ENCODE measurements at places on chromosomes 13 and 19.
A peak's percentile ranks its signal among the peaks of the same experiment; 100 is the strongest.

GRCh38 chr19:17075035-17075863 lies at the start of the genes HAUS8 and MYO9B:
TSS of gene HAUS8 (minus strand) at chr19:17075452. CDS start at chr19:17075422, 30 bp downstream.
TSS of gene MYO9B (plus strand) at chr19:17075777. CDS start at chr19:17101718, 25,941 bp downstream.
- peak; percentile 99 for DNase-seq

DNA sequence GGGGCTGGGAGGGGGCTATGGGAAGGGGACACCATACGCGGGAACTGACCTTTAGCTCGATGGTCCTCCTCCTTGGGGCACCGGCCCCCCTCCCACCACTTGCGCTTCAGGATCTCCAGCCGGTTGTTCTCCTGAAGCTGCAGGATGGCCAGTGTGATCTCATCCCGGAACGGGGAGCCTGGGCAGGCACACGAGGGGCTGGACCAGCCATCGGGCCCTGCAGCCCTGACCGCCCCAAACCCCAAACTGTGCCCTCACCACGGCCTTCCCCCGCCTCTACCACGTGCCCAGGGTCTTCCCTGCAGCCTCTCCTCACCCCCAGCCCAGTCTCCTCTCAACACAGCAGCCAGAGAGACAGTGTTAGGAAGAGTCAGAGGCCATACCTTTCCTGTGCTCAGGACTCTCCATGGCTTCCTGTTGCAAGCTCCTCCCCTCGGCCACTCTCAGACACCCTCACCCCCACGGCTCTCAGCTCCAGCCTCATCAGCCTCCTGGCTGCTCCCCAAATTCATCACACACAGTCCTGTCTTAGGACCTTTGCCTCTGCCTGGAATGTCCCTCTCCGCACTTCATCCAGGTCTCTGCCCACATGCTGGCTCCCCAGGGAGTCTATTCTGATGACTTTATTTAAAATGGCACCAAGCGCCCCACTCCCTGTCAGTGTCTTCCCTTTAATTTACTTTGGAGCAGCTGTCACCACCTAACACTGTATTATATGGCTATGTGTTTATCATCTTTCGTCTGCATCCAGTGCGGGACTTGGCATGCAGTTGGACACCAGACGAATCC lies 9.7 kb upstream of the ATP1A3 start:
- no peak for DNase-seq

- DNase-seq: no peak
Measured at GRCh38 chr13:23642110-23642509, 71.9 kb downstream of the TNFRSF19 start.

- DNase-seq: no peak
Measured at GRCh38 chr13:88472316-88472715, 801.1 kb downstream of the SLITRK5 start.

- DNase-seq: no peak
Measured at GRCh38 chr13:20911037-20911436, 8.5 kb upstream of the XPO4 start.

DNA sequence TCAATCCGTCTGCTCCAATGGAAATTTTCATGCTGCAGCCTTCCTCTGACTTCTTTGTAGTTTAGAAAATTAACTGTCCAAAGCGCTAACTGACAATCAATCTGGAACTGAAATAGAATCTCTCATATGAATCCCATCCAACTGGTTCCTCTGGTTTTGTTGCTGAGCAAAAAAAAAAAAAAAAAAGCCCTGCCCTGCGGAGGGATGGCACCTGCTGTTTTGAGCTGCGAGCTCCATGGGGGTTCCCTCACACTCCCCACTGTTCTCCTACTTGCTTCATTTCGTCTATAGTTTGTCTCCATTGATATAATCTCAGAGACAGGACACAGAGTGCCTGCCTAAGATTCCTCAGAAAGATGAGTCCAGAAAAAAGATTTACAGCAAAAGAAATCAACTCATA lies 33.4 kb downstream of the FAAP24 start:
- DNase-seq: no peak

DNA sequence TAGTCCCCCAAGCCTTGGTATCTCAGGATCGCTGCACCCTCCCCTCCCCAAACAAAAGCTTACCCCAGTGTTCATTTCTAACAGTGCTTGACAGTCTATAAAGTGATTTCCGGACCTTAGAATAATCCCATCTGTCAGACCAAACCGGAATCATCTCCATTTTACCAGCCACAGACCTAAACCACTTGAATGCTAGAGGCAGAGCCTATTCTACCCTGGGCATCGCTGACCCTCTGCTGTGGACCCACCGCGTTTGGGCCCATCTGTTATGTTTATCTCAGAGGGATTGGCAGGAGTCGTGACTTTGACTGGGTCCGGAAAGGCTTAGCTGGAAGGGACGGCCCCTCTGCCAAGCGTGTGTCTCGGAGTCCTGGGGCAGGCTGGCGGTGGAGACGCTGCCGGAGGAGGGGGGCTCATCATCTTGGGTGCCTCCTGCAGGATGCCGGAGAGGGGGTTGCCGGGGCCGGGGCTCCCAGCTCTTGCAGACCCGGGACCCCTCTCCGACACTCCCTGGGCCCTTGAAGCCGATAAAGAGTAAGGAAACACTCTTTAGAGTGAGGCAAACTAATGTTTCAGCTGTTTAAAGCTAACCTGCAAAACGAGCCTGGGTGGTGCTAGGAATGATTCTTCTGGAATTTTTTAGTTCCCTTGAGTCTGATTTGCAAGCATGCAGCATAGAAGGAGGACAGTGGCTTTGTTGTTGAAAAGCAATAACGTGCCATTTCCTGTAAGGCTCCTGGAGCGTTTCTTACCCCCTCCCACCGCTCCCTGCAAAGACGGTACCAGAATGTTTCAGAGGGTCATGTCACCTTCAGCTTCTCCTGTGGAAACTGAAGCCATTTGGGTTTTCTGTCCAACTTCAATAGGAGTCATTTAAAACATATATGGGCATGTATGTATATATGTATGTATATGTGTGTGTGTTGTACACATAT lies 1.3 kb downstream of the SLC25A42 start:
- DNase-seq: no peak

- no peak for DNase-seq
Measured at GRCh38 chr13:112800057-112800456, 110.2 kb downstream of the ATP11A start.

DNA sequence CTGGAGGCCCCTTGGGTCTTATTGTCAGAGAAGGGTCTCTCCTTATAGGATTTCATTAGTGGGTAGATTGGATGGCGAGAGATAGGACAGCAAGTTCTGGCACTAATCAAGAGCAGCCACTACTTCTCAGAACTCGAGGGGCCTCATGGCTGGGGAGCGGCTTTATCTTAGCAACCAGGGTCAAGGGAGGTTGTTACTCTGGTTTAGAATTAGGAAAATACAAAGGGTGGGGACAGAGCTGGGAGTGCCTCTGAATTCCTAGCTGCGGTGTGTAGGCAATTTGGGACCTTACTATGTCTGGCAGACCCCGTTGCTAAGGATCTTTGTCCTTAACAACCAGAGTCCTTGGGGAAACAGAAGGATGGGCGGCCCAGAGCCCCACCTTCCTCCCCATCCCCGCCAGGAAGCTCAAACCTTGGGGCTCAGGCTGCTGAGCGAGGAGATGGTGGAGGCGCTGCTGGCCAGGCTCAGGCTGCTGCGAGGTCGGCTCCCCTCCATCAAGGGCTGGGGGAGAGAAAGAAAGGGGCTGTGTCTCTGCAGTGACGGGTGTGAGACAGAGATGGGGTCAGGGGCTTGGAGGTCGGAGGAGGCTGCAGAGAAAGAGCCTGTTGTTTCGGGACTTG lies 1.2 kb downstream of the PLEKHA4 start:
- no peak for DNase-seq

DNA sequence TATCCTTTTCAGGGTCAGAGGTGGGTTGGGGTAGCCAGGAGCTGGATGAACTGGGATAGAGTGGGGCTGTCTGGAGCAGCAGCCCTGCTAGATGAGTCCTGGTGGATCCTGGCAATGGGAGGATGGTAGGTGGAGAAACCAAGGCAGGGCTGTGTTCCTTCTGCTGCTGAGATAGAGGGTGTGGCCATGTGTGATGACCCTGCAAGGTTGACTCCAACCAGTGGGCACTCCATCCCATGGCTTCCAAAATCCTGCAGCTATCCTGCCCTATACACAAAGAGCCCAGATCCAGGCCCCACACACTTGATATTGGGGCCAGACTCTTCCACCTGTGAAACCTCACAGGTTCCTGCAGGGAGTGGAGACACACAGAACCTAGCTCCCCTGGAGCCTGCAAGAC lies 2.4 kb upstream of the ZNF446 start:
- DNase-seq: no peak

DNA sequence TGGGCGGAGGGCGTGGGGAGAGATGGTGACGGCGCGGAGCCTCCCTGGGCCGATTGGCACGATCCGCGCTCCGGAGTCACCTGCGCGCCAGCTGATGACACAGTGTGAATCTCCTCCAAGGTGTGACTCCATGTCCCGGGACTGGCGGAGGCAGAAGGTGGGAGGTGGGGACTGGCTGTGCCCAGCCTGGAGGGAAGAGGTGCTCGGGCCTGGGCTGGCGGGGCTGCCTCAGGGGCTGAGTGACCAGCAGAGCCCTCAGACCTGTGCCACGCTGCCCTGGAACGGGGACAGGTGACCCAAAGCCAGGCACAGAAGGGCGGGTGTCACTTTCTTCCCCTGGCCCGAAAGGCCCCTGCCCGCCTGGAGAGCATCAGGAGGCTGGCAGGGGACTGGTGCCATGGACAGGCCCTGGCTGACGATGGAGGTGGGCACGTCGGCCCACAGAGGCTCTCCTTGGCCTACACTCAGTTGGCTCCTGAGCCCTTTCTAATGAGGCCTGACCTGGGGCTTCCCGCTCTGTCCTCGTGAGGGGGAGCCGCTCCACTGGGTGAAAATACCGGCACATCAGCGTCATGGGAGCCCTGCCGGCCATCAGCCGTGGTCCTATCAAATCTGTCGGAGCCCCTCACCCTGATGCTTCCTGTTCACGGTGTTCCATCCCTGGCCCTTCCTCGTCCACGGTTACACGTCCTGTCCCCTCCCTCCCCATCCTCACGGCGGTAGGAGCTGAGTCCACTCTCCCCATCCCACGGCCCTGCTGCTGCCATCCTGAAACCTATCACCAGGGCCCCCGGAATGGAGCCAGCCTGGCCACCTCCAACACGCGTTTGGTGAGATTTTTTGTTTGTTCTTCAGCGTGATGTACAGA lies 75.6 kb downstream of the SPACA7 start:
- DNase-seq: no peak

GRCh38 chr13:90276216-90276615 lies 1071.3 kb upstream of the MIR17HG start:
- no peak for DNase-seq

DNA sequence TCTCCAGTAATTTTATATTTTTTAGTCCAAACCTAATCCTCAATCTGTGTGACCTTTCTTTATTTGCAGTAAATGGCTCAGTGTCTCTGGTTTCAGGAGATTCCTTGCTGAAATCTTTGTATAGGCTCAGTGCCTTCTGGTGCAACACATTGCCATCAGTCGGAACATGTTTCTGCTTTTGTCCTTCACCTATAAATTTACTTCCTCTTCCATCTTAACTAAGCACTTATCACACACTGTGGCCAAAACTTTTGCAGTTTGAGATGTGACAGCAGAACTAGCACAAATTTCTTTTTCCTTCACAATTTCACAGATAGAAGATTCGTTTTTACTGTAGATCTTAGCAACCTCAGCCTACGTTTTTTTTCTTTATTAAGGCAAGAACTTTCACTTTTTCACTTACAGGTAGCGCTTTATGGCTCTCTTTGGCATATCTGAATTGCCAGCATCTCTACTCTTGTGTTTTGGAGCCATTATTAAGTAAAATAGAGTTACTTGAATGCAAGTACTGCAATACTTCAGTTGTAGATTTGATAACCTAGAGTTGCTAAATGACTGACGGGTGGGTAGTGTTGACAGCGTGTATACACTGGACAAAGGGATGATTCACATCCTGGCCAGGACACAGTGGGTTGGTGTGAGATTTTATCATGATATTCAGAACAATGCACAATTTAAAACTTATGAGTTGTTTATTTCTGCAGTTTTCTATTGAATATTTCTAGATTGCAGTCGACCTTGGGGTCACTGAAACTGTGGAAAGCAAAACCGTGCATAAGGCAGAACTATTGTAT lies 44.3 kb downstream of the NDFIP2 start:
- DNase-seq: no peak

GRCh38 chr19:29704562-29705558 lies 10.2 kb downstream of the C19orf12 start:
- no peak for DNase-seq

- no peak for DNase-seq
Measured at GRCh38 chr13:21065686-21066085, 4.3 kb upstream of the LATS2 start.

- no peak for DNase-seq
Measured at GRCh38 chr19:18669524-18669817, 14.0 kb upstream of the CRTC1 start.

GRCh38 chr13:113905942-113906341 lies 42.1 kb upstream of the GAS6 start:
- no peak for DNase-seq

DNA sequence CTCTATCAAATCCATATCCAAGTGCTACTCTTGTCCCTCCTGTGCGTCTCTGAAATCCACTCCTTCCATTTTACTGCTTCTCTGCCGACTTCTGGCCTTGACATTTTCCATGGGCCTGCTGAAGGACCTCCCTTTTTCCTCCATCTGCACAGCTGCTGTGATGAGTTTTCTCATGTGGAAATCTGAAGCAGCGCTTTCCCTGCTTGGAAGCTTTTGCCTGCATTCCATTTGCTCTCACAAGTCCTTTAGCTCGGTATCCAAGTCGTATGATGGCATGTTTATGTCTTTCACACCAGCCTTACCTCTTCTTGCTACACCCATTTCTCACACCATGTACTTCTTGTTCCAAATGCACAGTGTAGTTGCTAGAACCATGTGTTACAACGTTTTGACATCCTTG lies 328.2 kb downstream of the GPC5 start:
- DNase-seq: no peak

DNA sequence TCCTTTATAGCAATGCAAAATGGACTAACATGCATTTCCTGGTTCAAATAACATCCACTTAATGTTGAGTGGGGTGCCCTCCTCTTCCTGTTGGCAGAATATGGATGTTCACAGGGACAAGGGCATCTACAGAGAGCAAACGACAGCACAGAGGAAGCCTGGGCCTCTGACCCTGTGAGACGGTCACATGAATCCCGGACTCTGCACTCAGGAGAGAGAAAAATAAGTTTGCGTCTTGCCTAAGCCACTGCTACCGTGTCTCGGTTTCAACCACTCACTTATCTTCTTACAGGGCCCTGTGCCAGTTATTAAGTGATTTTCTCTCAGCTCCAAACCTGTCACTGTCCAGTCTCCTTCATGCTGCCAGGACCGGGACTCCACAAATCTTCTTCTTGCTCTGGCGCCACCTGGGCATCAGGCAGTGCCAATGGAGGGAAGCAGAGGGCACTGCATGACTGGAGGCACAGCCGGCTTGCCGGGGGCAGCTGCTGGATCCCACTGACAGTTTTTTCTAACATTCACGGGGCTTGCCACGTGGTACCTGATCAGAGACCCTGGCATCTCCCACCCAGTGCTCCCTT lies 11.8 kb downstream of the LIG1 start:
- no peak for DNase-seq

Measured in stimulated activated CD8-positive, alpha-beta memory T cell treated with anti-CD3 and anti-CD28 coated beads, Interleukin-7, amount 100 ng/mL, for 4 hours (primary cell).